T-helper 17 cell (primary cell): ENCODE measurements at places on chromosomes 11 and 22.

DNA sequence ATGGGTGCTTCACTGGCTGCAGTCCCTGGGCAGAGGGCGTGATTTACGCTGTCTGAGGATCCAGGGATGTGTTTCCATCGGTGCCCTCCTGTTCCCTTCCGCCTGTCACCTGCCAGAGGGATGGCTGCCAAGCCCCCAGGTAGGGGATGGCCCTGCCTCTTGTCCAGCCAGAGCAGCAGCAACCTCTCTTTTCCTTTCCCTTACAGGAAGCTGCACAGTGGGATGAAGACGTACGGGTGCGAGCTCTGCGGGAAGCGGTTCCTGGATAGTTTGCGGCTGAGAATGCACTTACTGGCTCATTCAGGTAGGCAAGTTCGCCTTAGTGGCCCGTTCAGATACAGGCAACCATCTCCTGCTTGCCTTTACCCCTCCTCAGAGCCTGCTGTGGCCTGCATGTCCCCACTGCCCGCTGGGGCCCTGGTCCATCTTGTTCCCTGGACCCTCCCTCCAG is 96.6 kb downstream of the ZBTB16 start:
- no peak overlapping the region for H3K27ac ChIP-seq
- no peaks in the 10 kb centered on the region for H3K27me3 ChIP-seq
- H3K4me3 ChIP-seq = no peak overlapping the region
- peaks cover 2% of the 10 kb centered on the region for H3K36me3 ChIP-seq

DNA sequence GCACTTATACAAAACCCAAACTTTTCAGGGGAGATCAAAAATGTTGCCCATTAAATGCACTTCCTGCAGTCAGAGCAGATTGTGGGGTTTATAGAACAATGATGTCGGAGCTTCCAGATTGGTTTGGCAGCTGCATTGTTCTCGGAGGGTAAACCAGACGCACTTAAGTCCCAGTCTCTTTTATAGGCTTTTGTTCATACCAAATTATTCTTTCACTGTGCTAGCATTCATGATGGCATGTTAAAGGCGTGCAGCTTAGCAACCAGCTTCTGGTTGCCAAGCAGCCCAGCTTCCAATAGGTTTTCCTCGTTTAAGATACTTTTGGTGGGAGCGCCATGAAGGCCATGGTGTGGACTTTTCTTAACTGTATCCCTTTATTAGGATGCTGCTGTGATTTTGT is 40.9 kb downstream of the ZC3H12C start:
- H3K4me3 ChIP-seq = no peak overlapping the region
- no peak overlapping the region for H3K27ac ChIP-seq
- H3K36me3 ChIP-seq = no peaks in the 10 kb centered on the region
- DNase-seq = no peak
- no peaks in the 10 kb centered on the region for H3K4me1 ChIP-seq
- H3K27me3 ChIP-seq = peaks cover 20% of the 10 kb centered on the region

- no peaks in the 10 kb centered on the region for H3K27me3 ChIP-seq
- peak overlapping the region; percentile 34 for H3K27ac ChIP-seq
- no peak overlapping the region for H3K4me3 ChIP-seq
- peaks cover 22% of the 10 kb centered on the region for H3K4me1 ChIP-seq
- no peak for DNase-seq
Measured at GRCh38 chr11:111376181-111376871, 2.7 kb downstream of the POU2AF1 start.

DNA sequence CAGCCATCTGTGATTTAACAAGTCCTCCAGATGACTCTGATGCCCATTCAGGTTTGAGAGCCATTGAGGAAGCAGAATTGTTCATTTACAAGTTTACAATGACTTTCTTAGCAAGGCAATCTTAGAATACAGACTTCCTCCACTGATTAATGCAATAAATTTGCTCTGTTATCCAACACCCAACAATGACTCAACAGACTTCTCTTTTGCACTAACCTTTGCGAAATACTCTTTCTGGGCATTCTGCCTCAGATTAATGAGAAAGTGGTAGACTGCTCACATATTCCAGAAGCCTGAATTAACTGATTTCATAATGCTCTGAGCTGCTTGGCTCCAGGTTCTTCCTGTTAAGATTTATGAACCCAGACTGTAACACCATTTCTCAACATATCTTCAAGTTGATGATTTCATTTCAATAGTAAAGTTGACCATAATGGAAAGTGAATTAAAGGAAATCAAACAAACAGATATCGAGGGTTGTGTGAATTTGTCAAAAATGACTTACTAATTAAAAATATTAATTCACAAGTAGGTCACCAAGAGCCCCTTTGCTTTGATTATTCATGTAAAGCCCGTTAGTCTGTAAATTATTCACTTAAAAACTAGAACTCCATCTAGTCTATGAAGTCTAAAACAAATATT is 70.5 kb upstream of the BLID start:
- H3K4me1 ChIP-seq = no peaks in the 10 kb centered on the region
- H3K27ac ChIP-seq = no peak overlapping the region
- no peaks in the 10 kb centered on the region for H3K36me3 ChIP-seq

DNA sequence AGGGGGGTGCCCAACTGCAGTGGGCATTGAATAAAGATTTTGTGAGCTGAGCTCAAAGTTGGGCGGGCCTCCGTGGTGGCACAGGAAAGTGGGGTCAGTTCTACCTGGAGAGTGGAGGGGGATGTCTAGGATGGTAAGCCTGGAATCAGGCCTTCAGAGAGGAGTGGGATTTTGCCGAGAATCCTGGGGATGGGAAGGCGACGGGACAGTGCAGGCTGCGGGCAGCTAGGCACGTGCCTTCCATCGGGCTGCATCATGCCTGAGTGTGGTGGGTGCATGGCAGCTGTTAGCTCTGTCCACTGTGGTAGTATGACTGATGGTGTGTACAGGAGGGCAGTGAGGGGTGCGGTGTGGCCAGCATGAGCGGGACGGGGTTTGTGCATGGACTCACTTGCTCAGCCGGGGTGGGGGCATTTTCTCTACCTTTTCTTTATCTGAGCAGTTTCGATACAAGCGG is 3.6 kb downstream of the SHANK3 start:
- peaks cover 8% of the 10 kb centered on the region for H3K36me3 ChIP-seq
- peaks cover 25% of the 10 kb centered on the region for H3K4me1 ChIP-seq
- peak overlapping the region; percentile 82 for H3K4me3 ChIP-seq
- DNase-seq = no peak
- peaks cover 32% of the 10 kb centered on the region for H3K27me3 ChIP-seq
- H3K27ac ChIP-seq = no peak overlapping the region

DNA sequence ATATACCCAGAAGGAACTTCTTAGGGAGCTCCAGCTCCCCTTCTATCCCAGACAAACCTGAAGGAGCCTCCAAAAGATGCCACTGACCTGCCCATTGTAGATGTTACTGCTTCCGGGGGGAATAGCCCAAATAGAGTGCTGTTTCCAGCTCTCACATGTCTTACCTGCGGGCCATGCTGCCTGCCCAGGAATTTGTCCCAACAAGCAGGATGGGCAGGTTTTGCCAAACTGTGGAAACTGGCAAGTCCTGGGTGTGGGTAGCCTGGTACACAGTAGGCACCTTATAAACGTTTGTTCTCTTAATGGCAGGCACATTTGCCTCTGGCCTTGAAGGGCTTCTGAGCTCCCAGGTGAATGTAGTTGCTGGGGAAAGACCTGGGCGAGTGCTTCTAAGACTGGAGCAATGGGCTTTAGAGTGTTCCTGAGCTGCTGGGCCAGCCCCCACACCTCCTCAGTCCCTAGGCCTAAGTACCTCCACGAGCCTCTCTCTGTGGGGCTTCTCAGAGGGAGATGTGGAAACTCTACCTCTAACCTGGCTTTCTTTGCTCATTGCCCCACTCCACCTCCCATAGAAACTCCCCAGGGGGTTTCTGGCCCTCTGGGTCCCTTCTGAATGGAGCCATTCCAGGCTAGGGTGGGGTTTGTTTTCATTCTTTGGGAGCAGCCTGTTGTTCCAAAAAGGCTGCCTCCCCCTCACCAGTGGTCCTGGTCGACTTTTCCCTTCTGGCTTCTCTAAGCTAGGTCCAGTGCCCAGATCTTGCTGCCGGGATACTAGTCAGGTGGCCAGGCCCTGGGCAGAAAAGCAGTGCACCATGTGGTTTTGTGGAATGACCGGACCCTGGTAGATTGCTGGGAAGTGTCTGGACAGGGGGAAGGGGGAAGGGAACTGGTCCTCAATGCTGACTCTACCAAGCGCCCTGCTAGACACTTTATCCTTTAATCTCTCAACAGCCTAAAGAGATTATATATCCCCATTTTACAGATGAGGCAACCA is 37.2 kb downstream of the LIMK2 start:
- H3K4me3 ChIP-seq = no peak overlapping the region
- peaks cover 17% of the 10 kb centered on the region for H3K4me1 ChIP-seq
- DNase-seq = no peak

- H3K4me3 ChIP-seq = peak overlapping the region; percentile 98
- H3K27me3 ChIP-seq = no peaks in the 10 kb centered on the region
- peak overlapping the region; percentile 100 for H3K27ac ChIP-seq
- peaks cover 32% of the 10 kb centered on the region for H3K4me1 ChIP-seq
- DNase-seq = no peak
Measured at GRCh38 chr11:65132238-65132987, 1.9 kb downstream of the SYVN1 start.

- DNase-seq = no peak
- H3K27ac ChIP-seq = no peak overlapping the region
- H3K4me1 ChIP-seq = peaks cover 2% of the 10 kb centered on the region
- H3K27me3 ChIP-seq = no peaks in the 10 kb centered on the region
- no peak overlapping the region for H3K4me3 ChIP-seq
Measured at GRCh38 chr11:85848556-85848955, 6.6 kb upstream of the CCDC83 start.

DNA sequence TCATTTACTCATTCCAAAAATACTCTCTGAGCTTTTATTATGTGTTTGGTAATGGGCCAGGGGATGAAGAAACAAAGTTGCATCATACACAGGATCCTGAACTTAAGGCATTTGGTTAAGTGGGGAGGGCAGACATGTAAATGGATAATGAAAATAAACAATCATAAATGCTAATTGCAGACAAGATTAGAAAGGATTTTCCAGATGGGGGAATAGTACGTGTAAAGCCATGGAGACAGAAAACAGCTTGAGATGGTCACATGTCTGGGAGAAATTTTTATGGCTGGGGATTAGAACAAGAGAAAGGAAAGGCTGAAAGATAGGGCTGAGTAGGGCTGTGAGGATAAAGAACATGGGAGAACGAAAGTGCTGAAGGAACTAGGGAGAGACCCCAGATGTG is 534.3 kb upstream of the LARGE1 start:
- H3K4me1 ChIP-seq = no peaks in the 10 kb centered on the region
- no peaks in the 10 kb centered on the region for H3K27me3 ChIP-seq
- H3K36me3 ChIP-seq = no peaks in the 10 kb centered on the region
- H3K4me3 ChIP-seq = no peak overlapping the region

- peaks cover 10% of the 10 kb centered on the region for H3K36me3 ChIP-seq
- peaks cover 10% of the 10 kb centered on the region for H3K4me1 ChIP-seq
- no peak overlapping the region for H3K27ac ChIP-seq
- DNase-seq = no peak
- no peak overlapping the region for H3K4me3 ChIP-seq
Measured at GRCh38 chr11:125170001-125170509, 5.5 kb downstream of the PKNOX2 start.

DNA sequence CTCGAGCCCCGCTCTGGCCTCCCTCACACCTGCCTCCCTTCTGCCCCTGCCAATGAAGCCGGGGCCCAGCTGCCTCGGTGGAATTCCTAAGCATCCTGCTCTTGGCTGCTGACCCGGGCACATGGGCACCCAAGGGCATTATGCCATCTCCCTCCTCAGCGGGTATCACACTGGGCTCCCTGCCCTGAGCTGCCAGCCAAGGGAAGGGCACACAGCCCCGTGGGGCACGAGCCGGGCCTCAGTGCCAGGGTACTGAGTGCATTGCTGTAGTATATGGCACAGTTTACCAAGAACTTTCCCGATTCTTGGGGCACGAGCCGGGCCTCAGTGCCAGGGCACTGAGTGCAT is 43.8 kb upstream of the JAM3 start:
- no peak overlapping the region for H3K4me3 ChIP-seq
- no peaks in the 10 kb centered on the region for H3K36me3 ChIP-seq
- H3K4me1 ChIP-seq = peaks cover 21% of the 10 kb centered on the region
- no peak for DNase-seq
- no peak overlapping the region for H3K27ac ChIP-seq

- no peaks in the 10 kb centered on the region for H3K4me1 ChIP-seq
- no peak for DNase-seq
- no peaks in the 10 kb centered on the region for H3K36me3 ChIP-seq
- no peak overlapping the region for H3K27ac ChIP-seq
- no peak overlapping the region for H3K4me3 ChIP-seq
Measured at GRCh38 chr11:97290464-97291041, 900.7 kb downstream of the JRKL start.

DNA sequence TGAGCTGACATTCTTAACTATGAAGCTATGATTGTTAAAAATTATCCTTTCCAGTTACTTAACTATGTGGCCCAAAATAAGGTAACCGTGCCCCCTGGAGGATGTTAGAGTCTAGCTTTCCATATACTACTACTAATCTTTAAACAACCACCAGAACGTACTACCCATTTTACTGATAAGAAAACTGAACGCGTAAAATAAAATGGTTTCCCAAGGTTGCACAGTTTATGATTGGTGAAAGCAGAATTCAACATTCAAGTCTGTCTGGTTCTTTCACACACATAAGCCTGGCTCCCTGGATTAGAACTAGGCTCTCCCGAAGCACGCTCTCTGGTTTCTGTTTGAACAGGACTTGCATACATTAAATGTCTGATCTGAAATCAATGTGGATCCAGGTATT is 437.8 kb upstream of the CCDC90B start:
- no peaks in the 10 kb centered on the region for H3K36me3 ChIP-seq
- DNase-seq = no peak
- peaks cover 24% of the 10 kb centered on the region for H3K27me3 ChIP-seq
- peaks cover 7% of the 10 kb centered on the region for H3K4me1 ChIP-seq
- H3K4me3 ChIP-seq = peak overlapping the region; percentile 45

GRCh38 chr11:79498667-79499066 is 57.8 kb upstream of the TENM4 start:
- peaks cover 2% of the 10 kb centered on the region for H3K36me3 ChIP-seq
- DNase-seq = no peak
- no peak overlapping the region for H3K4me3 ChIP-seq
- H3K27ac ChIP-seq = no peak overlapping the region

GRCh38 chr11:33558097-33558496 is 142.5 kb downstream of the C11orf91 start:
- no peak overlapping the region for H3K4me3 ChIP-seq
- DNase-seq = no peak
- no peaks in the 10 kb centered on the region for H3K4me1 ChIP-seq
- no peaks in the 10 kb centered on the region for H3K36me3 ChIP-seq
- no peak overlapping the region for H3K27ac ChIP-seq
